Epithelial cell of esophagus (primary cell): ENCODE measurements at places on chromosomes 13 and 19.

GRCh38 chr13:30718661-30719524 lies 16.4 kb upstream of the ALOX5AP start:
- DNase-seq = peak; percentile 89

DNA sequence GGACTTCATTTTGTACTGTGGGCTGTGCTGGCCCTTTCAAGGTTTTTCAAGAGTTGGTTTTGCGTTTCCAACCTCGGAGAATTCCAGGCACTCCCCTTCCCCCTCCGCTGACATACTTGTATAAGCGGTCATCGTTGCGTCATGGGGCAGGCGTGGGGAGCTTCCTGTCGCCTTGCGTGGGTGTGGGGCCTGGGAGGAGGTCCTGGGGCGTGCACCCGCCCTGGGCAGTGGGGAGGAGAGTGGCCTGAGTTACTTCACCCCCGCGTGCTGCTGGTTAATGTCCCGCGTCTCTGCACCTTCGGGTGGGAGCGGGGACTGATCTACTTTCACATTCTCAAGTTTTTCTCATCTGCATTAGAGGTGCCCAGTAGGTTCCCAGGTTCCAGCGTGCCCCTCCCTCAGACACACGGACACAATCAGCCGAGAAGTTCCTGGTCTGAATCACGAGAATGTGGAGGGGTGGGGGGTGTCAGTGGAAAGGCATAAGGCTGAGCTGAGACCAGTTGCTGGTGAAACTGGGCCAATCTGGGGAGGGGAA lies 4.1 kb downstream of the IER2 start:
- DNase-seq = peak; percentile 84

GRCh38 chr19:33177417-33177979 lies 16.6 kb upstream of the LRP3 start:
- no peak for DNase-seq

DNA sequence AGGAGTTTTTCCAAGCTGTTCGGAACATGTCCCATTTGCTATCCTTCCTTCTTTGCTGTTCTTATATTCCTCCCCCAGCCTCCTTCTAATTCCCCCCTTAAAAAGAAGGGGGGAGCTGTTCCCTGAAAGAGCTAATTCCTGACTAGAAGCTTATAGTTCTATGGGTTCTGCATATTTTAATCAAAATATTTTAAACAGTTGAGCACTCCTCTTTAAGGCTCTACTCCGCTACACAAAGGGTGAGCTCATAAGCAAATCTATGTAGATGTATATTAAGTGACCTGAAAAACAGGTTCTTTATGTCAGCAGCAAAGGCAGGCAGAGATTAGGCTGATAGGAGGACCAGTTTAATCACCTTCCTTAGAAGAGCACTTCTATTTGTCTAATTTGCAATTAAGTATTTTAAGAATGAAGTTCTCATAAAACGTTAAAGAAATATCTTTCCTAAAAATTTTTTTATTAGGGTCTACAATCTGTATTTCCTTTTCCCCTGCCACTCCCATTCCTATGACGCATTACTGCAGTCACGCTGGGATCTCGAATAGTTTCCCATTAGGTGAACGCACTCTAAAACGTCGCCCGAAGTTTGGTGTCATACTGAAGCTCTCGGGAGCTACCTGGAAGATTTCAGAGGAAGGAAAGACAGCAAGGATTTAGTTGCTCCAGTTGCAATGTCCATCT lies 5.2 kb downstream of the EFNB2 start:
- DNase-seq = peak; percentile 78

DNA sequence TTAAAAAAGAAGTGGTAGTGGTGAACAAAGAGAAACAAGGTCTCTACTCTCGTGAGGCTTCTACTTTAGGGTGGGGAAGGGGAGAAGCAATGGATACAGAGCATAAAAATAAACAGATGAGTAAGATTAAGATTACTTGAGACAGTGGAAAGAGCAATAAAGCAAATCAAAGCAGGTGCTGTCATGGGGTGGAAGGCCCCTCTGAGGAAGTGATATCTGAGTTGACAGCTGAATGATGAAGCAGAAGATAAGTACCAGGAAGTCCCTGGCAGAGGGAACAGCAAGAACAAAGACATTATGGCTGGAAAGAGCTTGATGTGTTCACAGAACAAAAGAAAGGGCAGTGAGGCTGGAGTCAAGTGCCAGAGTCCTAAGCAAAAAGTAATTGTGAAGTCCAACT lies 221.8 kb downstream of the ENOX1 start:
- no peak for DNase-seq

DNA sequence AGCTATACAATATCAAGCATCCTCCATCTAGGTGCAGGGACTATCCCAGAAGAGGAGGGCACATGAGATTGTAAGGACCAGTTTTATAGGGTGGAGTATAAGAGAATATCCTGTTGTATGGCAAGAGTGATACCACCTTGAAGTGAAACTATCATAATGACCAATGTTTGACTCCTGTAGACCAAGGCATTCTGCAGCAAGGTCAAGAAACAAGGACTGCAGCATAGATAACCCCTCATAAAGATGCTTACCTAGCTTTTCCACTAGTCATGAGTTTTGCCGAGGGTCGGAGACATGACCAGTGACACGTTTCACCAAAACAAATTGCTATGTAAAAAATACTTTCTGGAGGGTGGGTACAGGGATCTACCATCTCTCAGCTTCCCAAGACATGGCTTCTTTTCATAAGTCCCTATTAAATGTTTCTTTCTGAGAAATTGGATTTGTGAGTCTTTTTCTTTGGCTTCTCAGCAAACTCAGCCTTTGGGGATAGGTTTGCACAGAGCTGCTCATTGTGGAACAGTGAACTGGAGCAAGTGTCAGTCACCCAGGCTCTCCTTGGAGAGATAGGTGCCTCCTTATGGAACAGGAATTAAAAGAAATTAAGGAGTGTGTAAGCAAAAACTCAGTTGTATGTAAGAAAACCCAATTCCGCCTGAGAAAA lies 28.2 kb upstream of the CYSLTR2 start:
- DNase-seq = no peak

GRCh38 chr13:77584106-77584505 lies 48.6 kb downstream of the SCEL start:
- peak; percentile 77 for DNase-seq

DNA sequence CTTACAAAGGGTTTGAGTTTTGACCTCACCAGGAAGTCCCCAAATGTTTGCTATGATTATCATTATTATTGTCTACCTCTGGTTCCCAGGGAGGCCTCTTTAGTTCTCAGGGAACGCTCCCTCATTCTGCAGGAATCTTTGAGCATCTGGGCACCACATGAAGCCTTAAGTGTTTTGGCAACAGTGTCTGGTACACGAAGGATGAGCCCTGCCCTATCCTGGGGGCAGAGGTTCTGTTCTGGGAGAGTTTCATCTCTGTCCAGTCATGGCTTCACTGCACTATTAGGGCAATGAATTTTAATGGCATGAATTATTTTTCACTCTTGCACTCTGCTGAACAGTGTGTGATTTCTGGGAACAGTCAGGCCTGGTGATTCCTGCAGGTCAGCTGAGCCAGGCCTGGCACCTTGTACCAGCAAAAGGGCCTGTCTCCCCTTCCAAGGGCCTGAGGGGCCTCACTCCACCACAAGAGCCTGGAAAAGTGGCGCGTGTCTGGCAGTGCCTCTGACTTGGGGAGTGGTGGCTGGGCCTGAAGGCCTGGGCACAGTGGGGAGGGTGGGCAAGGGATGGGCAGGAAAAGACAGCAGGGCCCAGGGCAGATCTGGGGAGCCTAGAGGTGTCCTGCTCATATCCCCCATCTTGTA lies 4.6 kb downstream of the FAM187B start:
- no peak for DNase-seq

DNA sequence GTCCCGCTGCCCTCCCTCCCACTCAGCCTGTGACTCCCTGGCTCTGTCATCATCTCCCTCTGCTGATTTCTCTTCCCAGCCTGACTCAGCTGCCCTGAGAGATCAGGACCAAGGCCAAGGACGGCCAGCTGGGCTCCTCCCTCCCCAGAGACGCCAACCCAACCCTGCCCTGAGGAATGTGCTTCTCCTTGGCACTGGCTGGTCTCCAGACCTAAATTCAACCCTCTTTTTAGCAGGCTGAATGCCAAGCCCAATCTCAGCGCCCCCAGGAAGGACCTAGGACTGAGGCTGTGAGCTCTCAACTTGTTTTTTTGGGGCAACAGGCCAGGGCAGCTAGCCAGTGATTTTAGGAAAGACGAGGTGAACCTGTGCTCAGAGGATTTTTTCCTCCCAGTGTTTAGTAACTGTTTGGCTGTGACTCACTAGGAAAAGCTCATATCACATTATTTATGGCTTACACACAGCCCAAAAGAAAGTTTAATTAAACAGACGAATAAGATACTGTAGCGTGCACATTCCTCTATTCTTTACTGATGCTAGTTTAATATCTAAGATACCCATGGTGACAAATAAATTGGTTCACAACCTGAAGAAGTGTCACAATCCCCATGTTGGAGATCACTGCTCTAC lies 7.4 kb upstream of the IGFL1 start:
- DNase-seq = peak; percentile 90

DNA sequence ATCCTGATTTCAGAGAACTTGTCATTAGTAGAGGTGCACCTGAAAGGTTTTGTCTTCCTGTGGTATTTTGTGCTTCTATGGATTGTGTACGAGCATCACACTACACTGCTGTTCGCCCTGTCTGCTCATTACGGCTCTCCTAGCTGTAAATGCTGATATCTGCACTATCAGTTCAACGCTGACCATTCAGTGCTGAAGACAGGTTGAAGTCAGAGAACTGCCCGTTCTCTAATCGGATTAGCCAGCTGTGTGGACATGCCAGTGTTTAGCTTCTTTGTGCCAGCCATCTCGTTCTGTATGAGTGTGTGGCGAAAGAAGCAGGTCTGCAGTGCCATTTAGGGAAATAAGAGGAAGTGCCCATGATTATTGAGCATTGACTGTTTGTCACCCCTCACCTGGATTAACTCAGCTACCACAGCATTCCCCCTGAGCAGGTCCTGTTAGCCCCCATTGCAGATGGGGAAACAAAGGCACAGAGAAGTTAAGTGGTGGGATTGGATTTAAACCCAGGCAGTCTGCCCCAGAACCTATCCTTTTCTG lies 21.6 kb upstream of the C1QTNF9 start:
- no peak for DNase-seq

GRCh38 chr13:63983366-63983765 lies 2567.7 kb upstream of the PCDH20 start:
- no peak for DNase-seq

DNA sequence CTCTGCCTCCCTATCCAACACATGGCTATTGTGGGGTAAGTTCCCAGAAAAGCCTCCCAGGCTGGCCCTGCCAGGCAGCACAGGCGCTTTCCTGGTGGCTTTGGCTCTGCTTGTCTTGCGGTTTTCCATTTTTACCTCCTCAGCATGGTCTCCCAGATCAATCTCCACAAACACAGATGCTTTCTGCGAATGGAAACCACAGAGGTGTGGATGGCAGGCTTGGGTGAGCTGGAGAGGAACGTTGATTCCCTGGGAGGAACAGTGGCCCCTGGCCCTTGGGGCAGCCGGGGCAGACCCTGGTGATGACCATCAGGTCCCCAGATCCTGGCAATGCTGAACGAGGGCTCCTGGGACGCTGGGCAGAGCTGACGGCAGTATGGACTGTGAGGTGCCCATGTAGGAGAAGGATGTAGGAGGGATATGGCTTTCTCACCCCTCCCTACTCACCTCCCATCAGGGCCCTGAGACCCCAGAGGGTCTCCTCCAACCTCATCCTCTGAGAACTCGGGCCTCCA lies 6.6 kb downstream of the C13orf46 start:
- no peak for DNase-seq

GRCh38 chr19:49469828-49470614 lies 4.0 kb upstream of the FLT3LG start:
- peak; percentile 10 for DNase-seq

- DNase-seq = peak; percentile 54
Observed at GRCh38 chr13:40982772-40983171, 36.3 kb downstream of the ELF1 start.

- no peak for DNase-seq
Observed at GRCh38 chr19:17796013-17796837, 1.3 kb downstream of the B3GNT3 start.

DNA sequence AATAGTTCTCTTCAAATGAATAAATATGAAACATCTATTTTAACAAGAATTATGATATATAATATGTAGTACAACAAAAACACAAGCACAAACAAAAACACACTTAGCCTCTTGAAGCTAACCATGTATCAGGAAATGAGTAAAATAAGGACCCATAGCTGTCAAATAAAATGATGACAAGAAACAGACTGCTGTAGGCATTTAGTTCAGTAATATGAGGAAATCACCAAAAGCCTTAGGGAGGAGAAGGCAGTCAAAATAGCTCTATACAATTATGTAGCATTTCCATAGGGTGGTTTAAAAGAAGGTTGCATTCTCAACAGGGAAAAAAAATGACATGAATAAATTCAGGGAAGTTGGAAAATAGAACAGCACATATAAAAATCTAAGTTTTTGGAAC lies 163.4 kb downstream of the PCDH20 start:
- DNase-seq = no peak

GRCh38 chr13:23902975-23903905 lies 5.9 kb upstream of the C1QTNF9B start:
- DNase-seq = no peak
